Hindlimb muscle (tissue), 1 donor: ENCODE measurements at places on chromosomes 7 and 10. TPM values are rescaled to one million over a fixed set of nuclear protein-coding genes. Genes with fewer than 3 reads are reported as not detected.

GRCh38 chr10:119101366-119102098, 2.4 kb upstream of the DENND10 start:
- no peak for DNase-seq

GRCh38 chr7:105202616-105203015, 186.1 kb downstream of the SRPK2 start:
- no peak for DNase-seq

- DNase-seq: no peak
These were observed at the start of gene KEL for GRCh38 chr7:142961973-142962926. Gene KEL (minus strand): TSS chr7:142962363. CDS start chr7:142962206, 157 bp downstream.

NME8 gene
- not detected for polyA plus RNA-seq

KIAA1217 gene
- polyA plus RNA-seq: 41.8 TPM

PRRT4 gene
- polyA plus RNA-seq: 32.9 TPM
